ENCODE measurements at places on chromosomes 12 and 14.

GRCh38 chr12:55816881-55817344 is 611 bp downstream of the SARNP start:
- no peak for DNase-seq

GRCh38 chr12:1607940-1608712 is 13.7 kb upstream of the FBXL14 start:
- DNase-seq = no peak

GRCh38 chr14:56805201-56805991 is 4.9 kb downstream of the OTX2 start:
- DNase-seq = no peak

GRCh38 chr14:101111620-101112290 is 208.2 kb upstream of the RTL1 start:
- DNase-seq = no peak

- no peak for DNase-seq
Observed at GRCh38 chr14:102272392-102272791, 32.6 kb downstream of the MOK start.

- DNase-seq = no peak
Observed at GRCh38 chr14:102105369-102105768, 18.5 kb upstream of the HSP90AA1 start.

GRCh38 chr14:23573384-23574015 is 5.1 kb downstream of the JPH4 start:
- DNase-seq = no peak

DNA sequence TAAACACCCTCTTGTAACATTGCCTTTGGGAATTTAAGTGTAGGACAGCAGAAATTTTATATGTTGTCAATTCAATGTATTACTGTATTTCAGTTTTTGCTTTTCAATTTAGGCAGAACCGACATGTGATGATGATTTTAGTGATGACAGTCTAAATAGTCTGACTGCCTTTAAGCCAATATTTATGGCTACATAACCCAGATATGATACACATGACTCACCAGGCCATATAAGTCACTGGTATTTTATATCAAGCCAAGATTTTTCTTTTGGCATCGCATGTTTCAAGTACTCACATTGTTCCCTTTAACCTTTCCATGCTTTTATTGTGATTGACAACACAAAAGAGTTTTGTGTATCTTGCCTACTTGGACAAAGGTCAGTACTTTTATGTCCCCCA is 13.6 kb upstream of the PPM1A start:
- DNase-seq = no peak

DNA sequence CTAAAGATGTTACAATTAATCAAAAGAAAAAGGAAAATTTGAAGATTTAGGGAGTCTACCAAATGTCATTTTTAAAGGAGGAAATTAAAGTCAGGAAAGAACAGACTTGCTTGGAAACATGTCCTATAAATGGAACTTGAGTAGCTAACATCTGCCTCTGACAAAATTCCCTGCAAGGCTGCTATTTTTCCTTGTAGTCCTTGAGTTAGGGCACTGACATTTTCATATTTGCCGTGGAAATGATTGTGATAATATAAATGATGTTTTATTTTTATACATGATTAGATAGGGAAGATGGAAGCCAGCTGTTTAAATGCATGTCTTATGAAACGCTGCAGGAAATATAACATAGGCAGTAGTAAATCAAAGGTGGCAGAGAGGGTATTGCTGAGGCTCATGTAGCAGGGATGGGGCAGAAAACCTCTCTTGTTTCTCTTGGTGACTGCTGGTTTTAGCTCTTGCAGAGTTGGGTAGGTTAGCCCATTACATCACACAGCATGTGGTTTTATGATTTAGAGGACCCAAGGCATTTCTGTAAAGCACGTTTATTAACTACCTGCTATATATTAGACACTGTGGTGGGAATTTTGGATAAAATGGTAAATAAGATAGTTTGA is 21.7 kb downstream of the NUBPL start:
- no peak for DNase-seq

DNA sequence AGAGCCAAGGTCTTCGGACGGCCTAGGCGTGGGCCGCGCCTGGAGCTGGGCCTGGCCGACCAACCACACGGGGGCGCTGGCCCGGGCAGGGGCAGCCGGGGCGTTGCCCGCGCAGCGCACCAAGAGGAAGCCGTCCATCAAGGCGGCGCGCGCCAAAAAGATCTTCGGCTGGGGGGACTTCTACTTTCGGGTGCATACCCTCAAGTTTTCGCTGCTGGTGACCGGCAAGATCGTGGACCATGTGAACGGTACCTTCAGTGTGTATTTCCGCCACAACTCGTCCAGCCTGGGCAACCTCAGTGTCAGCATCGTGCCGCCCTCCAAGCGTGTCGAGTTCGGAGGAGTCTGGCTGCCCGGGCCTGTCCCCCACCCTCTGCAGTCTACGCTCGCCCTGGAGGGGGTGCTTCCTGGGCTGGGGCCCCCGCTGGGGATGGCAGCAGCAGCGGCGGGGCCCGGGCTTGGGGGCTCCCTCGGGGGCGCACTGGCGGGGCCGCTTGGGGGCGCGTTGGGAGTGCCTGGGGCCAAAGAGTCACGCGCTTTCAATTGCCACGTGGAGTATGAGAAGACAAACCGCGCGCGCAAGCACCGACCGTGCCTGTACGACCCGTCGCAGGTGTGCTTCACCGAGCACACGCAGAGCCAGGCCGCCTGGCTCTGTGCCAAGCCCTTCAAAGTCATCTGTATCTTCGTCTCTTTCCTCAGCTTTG is 4.4 kb upstream of the SHMT2 start:
- no peak for DNase-seq

GRCh38 chr12:1819571-1819970 is 794 bp upstream of the LRTM2 start:
- DNase-seq = no peak

DNA sequence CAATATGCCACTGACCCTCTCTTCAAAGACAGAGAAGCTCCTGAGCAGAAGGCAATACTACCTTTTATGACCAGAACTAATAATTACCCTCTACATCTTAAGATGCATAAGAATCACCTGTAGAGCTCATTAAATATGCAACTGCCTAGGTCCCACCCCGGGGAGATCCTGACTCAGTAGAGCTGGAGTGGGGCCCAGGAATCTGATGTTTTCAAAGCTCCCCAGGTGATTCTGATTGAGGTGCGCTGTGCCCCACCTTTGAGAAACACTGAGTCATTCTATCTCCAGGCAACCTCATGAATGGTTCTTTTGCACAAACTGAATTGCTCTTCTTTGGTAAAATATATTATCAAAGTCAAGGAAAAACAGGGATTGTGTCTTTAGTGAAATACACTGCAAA is 149.3 kb upstream of the BMP4 start:
- no peak for DNase-seq

DNA sequence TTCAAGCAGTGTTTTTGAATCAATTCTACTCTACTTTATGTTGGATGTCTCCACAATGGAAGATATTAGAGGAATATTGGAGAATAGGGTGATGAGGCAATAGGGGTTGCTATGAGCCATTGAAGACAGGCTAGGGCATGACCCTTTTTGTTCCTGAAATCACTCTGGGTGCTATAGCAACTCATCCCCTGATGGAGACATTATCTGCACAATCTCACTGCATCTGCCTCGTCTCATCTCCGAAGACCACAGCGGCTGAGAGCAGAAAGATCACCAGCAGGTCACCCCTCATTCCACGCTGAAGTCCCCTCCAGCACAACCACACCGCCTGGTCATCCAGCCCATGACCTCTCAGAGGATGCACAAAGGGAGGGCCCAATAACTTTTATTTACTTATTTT is 150.4 kb upstream of the TMEM132C start:
- no peak for DNase-seq

DNA sequence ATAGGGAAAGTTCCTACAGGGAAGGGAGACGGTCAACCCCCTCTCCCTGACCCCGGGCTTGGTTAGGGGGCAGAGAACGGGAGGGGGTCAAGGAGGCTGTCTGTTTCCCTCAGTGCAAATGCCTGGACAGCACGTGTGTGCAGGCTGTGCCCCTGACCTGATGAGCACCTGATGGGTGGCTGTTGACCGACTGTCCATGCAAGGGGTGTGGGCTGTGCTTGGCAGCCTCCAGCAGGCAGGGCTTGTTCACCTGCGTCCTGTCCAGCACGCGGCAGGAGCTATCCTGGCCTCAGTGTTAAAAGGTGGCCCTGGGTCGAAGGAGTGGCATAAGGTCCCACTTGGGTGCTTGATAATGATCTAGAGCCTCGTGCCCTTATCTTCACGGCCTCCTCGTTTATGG is 221.0 kb downstream of the CACNA1C start:
- DNase-seq = no peak

DNA sequence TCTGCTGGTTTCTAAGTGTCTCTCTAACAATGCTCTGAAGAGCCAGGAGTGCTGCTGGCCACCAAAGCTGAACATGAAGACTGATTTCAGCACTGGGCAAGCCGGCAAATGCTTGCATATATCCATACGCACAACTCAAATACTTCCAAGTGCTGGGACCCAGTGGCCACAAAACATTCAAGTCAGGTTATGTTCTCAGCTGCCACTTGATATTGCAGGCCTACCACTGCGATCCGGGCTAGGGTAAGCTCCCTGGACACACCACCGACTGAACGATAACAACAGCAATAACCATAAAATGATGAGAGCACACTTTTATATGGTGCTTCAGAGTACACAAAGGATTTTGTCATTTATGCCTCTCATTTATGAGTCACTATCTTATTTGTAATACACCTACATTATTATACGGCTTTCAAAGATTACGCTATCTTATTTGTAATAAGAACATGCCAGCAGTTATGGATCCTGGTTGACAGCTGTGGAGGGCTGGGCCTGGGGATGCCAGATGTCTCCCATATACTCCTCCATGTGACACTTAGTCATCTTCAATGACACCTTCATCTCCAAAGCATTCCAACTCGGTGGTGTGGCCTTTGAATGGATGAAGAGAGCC is 35.5 kb downstream of the CRACR2A start:
- no peak for DNase-seq

- DNase-seq = no peak
Observed at GRCh38 chr12:70251226-70251625, 8.0 kb downstream of the CNOT2 start.

DNA sequence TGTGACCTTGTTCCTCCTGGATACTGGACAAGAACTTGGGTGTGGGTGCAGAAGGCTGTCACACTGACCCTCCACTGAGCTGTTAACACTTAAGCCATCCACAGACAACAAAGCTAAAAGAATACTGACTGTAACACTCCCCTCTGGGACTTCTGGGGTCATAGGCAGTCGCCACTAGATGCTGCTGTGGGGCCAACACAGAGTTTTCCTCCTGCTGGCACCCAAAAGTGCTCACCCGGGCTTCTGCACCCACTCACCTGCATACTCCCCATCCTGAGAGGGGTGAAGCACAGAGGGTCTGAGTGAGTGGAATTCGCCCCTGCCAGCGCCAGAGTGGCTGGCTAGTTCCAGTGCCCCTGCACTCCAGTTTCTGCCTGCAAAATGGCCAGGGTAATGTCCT is 422.4 kb upstream of the LMO3 start:
- DNase-seq = no peak

DNA sequence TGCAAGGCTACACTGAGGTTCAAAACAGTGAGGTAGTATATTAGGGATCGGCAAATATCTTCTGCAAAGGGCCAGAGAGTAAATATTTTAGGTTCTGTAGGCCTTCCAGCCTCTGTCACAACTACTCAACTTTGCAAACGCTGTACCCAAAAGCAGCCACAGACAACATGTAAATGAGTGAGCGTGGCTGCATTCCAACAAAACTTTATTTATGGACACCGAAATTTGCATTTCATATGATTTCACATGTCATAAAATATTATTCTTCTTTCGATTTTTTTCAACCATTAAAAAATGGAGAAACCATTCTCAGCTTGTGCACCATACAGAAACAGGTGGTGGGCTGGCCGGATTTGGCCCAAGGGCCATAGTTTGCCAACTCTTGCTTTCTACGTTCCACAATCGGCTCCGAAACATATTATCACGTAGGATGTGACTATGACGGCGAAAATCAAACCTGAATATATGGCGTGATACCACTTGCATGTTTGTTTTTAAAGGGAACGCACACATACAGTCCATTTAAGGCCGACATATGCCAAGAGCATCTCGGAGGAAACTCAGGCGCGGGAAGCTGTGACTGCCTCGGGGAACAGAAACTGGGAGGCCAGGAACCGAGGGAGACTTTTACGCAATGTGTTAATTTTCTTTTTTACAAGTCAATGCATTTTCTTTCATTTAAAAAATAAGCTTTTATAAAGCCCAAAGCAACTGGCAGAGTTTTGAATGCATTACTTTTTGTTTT is 7.1 kb downstream of the NCOR2 start:
- DNase-seq = no peak

GRCh38 chr12:11884116-11884515 is 186.6 kb upstream of the BCL2L14 start:
- DNase-seq = no peak

GRCh38 chr12:67592228-67593011 is 56.1 kb upstream of the DYRK2 start:
- no peak for DNase-seq

DNA sequence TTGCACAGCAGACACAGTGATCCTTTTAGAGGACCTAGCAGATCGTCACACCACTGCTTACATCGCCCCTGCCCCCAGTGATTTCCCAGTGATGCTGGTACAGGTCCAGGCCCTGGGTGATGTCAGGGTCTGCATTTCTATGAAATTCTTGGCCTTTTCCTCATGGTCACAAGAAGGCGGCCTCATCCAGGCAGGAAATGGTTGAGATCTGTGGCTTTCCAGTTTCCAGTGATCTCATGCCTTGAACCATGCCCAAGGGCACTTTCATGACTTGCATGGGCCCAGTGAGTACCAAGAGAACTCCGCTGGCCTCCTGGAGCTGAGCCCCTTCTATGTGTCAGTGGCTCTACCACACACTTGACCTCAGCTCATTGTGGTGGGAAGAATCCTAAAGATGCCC is 41.9 kb upstream of the BDKRB2 start:
- DNase-seq = no peak

- DNase-seq = no peak
Observed at GRCh38 chr12:16020031-16020430, 108.9 kb downstream of the DERA start.

DNA sequence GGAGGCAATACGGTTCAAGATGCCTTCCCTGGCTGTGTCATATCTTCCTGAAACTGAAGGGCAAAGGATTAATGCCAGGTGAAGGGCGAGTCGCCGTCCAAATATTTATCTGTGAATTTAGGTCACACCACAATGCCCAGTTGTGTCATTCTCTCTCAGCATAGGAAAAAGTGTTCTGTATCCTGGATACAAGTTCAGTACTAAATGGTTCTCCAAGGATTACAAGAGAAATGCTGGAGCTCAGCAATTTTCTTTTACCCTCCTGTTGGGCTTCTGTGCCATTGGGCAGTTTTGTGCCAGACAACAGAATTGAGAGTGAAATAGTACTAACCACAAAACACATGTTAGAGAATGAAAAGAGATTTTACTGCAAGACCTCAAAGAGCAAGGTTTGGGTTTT is 493.9 kb downstream of the EGLN3 start:
- DNase-seq = no peak

DNA sequence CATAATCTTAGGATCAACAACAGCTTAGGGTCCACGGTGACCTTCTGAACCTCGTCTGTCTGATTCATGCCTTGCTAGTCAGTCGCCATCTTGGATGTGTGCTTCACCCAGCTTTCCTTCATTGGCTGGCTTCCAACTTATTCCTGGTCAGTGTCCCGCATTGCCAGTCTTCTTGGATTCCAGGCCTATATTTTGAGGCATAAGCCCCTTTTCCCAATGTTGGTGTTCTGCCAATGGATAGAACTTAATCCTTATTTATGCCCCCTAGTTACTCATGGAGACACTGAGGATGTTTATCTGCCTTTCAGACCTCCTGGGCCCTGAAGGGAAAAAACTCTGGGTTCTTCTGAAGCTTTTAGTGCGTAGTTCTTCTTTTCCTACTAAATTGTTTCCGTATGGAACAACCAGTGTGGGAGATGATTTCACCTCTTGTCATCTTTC is 5.8 kb downstream of the JDP2 start:
- DNase-seq = no peak
